SK-MEL-5 (cell line): ENCODE measurements at places on chromosomes 5 and 9. TPM values are rescaled to one million over a fixed set of nuclear protein-coding genes. Genes with fewer than 3 reads are reported as not detected.

DNA sequence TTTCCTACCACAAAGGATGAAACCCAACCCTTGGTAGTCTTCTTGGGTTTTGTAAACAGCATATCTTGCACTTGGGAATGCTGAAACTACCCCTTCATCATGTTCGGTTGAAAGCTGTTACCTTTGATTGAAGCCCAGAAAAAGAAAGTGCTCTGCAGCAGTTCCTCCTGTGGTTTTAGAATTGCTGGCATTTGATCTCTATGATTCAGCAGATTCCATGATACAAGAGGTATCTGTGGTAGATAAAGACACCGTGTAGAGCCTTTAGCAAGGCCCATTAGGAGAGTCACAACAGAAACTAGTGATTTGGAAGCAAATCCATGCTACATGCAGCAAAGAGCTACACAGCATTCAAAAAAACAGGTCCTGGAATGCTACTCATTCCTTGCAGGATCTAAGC lies 557.0 kb downstream of the TLE1 start:
- no peak for DNase-seq

DNA sequence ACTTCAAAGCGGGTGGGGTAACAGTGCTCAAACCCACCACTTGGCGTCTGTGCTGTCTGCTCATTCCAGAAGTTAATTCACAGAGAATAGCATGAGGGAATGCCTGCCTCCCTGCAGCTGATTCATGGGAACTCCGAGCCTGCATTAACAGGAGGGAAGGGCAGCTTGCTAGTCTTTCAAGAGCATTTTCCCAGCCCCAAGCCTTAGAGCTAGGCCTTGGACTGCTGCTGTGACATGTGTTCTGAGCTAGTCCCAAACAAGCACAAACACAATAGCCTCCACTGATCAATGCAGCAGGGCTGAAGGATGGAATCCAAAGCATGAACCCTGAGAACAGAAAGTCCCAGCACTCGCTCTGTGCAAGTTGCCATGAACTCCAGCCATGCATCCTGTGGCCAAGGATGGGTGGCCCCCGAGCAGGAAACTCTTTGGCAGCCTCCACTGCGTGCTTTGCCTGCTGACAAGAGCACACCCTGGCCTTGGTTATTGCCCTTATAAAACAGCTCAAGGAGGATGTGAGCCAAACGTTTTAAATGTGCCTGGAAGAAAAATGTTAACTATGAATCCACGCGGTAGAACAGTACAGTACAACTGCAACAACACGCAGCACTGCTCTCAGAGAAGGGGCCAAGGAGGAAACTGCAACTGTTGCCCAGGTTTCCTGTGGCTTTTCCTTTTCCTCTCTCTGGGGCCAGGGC lies 653.1 kb upstream of the KLF4 start:
- no peak for DNase-seq

DNA sequence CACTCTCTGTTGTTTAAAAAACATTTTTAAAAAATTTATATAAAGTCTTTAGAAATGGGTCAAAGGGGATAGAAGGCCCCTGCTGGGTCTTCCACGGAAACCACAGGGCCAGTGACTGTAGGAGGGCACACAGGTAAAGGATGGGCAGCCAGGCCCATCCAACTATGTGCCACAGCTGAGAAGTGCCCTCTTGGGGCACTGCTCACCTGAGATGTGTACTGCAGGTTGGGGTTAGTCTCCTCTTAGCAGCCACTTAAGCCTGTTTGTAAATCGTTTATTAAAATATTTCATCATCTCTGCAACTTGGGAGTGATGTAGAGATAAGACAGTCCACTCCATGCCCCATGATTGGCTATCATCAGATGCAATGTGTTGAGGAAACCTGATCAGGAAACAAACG lies 222.4 kb downstream of the DIRAS2 start:
- no peak for DNase-seq

GRCh38 chr5:110242950-110243349 lies 483.5 kb downstream of the TMEM232 start:
- DNase-seq, result no peak

DNA sequence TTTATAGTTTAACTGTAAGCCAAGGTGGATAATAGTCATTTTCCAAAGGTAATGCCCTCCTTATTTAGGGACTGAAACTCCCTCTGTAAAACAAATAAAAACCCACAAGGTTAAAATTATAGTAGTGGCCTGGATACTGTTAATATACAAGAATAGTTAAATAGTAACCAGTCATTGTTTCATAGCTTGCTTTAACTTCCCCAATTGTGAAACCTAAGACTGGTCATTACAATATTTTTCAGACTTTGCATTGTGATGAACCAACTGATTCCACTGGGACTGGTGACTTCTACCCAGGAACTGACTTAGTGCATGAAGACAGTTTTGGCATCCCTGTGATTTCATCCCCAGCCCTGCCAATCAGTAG lies 162.6 kb downstream of the SMC2 start:
- no peak for DNase-seq

DNA sequence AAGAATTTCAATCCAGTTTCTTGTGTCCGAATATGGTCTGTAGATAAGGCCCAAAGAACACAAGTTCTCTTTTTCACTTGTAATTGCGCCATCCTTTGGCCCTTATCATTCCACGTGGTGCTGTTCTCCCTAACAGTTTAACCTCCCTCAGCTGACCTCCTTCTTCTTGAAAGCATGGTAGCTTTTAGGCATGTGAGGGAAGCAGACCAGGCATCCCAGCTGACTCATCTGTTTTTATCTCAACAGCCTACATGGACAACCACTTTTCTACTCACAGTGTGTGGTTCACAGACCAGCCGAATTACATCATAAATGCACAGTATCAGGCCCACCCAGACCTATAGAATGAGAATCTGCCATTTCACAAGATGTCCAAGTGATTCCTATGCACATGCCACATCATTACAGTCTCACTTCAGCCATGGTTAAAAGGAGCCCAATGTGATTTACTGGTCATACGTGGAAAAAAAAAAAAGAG lies 26.9 kb upstream of the PLIN2 start:
- DNase-seq, result peak; percentile 67

- no peak for DNase-seq
Measured at GRCh38 chr9:22457448-22457847, 10.8 kb downstream of the DMRTA1 start.

DNA sequence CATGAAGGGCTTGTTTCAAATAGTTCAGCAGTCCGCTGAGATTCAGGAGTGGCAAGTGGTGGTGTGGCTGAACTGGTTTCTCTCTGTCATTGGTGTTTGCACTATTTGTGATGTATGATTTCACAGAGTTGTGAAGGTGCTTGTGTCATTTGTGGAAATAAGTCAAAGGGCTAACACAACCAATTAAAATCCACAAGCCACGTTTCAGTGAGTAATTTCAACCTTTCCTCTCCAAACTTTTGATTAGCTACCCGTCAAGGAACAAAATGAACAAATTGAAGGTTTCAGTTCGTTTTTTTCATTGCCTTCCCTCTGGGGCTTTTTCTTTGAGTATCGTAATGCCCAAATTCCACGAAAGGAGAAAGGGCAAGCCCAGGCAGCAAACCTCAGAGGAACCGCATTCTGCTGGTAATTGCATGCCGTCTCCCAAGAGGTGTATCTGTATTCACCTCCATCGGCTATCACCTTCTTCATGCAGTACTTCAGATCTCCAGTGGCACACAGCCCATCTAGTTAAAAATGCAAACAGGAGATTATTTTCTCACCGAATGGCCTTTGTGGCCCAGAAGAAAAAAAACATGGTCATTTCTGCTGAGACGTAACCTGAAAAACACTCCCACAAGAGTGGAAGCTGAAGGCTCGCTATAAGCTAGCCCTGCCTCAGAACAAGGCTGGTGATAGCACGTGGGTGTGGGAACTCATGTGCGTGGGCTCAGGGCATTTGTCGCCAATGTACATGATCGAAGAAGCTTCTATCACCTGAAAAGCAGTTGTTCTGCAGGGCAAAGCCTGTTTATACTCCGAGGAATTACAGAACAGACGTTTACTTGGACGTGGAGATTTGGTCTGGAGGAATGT lies 197.1 kb downstream of the NR3C1 start:
- no peak for DNase-seq

- DNase-seq, result no peak
Measured at GRCh38 chr9:13179257-13179656, 100.2 kb downstream of the MPDZ start.

GRCh38 chr5:33049842-33050241 lies 338.7 kb downstream of the NPR3 start:
- no peak for DNase-seq

- DNase-seq, result no peak
Measured at GRCh38 chr9:101758304-101758930, 20.0 kb upstream of the GRIN3A start.

GRCh38 chr5:59039296-59040023 lies 456.6 kb downstream of the RAB3C start:
- DNase-seq, result peak; percentile 38

The JAKMIP2 gene
- 0.03 and 0.05 TPM in 2 replicates for total RNA-seq

The SLC36A3 gene
- total RNA-seq, result not detected in 2 replicates

The MAP1B gene
- 2.8 and 3.1 TPM in 2 replicates for total RNA-seq

The HTR1A gene
- total RNA-seq, result not detected in 2 replicates
